Activated naive CD4-positive, alpha-beta T cell (primary cell): ENCODE measurements at places on chromosomes 11 and 22.
A peak's percentile ranks its signal among the peaks of the same experiment; 100 is the strongest.

DNA sequence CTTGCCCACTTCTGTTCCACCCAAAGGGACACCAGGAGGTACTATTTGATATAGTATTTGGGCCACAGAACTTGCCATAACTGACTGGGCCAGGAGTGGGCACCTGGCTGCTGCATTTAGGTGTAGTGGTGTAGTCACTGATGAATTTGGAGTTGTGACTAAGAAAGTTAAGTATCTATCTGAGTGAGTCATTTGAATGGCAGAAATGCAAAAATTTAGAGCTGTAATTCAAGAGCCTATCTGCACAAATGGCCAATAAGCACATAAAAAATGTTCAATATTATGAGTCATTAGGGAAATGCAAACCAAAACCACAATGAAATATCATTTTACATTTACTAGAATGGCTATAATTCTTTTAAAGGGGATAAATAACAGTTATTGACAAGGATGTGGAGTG, 14.7 kb downstream of the GLYATL2 start:
- DNase-seq: no peak

DNA sequence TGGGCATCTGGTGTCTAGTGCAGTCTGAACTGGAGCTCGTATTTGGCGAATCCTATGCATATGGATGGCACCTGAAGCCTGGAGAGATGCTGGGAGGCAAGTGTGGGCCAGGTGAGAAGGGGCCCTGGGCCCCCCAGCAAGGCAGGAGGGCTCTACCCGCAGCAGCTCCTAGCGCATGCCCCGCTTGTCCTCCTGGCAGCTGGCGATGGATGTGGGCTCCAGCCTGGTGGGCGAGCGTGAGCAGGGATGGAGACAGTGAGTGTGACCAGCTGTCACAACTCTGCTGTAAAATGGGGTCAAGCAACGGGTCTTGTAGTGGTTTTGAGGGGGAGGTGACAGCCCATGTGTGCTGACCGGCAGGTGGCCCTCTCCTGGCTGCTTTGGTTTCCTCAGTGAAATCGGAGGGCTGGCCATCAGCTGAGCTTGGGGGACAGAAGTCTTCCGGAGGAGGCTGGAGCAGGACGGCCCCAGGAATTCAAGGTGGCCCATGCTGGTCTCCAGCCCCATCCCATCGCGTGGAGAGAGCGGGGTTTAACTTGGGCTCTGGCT, 12.0 kb downstream of the FRMD8 start:
- no peak for DNase-seq

DNA sequence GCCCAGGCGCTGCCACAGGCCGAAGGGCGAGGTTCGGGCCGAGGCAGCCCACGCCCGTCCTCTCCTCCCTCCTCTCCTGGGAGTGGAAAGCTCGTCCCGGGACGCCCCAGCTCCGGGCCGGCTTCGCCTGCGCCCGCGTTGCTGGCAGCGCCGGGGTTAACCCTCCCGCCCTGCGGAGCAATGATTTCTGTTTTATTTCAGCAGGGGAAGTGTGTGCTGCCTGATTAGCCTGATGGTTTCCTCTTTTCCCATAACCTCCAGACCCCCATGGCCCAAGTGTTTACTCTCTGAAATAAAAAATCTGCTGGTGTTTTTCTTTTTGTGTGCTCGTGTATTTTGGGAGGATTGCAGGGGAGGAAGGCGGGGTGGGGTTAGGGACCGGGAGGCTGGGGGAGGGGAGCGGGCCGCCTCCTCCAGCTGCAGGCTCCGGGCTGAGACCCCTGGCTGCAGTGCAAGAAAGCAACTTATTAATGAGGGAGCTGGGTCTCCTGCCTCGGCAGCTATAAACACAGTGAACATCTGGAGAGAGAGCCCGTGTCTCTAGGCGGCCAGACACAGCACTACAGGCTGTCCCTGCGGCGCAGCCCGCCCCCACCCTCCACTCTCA, 38.6 kb downstream of the ETS1 start:
- DNase-seq: peak; percentile 15

DNA sequence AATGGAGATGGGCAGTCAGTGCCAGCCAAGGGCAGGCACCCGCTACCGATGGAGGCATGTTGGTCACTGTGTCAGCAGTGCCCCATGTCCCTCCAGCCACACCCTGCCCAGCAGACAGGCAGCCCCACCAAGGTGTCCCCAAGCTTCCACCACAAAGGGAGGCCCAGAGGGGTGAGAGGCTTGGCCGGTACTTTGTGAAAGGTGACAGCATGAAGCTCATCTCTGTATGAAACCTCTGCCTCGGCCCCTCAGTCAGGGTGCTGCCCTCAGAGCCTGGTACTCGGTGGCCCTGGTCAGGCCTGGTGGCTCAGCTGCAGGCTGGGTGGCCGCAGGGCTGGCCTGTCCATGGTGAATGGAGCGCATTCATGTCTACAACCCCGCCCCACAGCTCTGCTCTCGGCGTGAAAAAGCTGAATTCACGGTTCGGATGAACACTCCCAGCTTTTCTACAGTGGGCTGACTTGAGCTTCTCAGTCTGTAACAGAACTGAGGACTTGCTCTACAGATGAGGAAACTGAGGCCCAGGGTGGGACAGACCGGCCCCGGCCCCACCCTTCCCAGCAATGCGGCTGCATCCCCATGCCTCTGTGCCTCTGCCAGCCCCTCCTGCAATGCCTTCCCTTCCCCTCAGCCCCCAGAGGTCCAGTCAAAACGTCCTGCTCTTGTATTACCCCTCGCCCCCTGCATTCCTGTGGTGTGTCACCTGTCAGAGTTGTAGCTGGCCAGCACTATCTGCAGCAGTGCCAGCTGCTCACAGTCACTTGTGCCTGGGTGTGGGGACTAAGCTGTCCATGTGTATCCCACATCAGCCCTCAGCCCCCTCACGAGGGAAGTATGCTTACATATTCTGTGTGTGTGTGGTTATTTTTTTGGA, 27.7 kb downstream of the RSPH14 start:
- no peak for DNase-seq

DNA sequence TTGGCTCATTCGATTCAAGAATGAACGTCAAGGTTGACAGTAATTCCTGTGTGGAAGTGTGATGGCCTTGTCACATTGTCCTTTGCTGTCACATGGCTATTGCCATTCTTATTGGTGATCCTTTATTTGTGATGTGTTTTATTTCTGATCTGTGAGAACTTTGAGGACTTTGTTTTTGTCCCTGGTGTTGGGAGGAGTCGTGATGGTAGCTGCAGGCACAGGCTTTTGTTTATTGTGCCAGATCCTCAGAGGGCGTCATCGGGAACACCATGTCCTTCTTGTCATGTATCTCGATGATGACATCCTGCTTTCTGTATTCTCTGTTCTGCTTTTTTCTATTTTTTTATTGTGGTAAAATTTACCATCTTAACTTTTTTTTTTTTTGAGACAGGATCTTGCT, 5.6 kb downstream of the PICK1 start:
- no peak for DNase-seq

GRCh38 chr11:128941573-128942271, 949 bp downstream of the TP53AIP1 start:
- DNase-seq: no peak

DNA sequence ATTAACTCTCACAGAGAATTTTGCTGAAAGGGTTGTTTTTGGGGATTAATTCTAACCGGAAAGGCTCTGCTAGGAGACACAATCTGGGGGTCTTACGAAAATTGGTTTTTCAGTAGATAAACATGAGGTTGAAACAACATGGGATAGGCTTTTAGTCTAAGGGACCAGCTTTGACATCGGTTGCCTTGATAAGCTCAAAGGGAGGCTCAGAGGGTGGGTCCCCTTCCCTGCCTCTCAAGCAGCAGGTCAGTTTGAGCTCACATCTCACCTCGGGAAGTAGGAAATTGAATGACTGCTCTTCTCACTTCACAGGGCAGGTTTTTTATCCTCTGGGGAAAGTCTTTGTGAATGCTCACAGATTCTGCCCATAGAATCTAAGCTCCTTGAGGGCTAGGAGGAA, 70.2 kb upstream of the KIRREL3 start:
- DNase-seq: no peak

GRCh38 chr11:75677909-75678308, 9.1 kb upstream of the MAP6 start:
- DNase-seq: no peak

GRCh38 chr11:66115638-66116301, 45.7 kb downstream of the PACS1 start:
- DNase-seq: no peak

DNA sequence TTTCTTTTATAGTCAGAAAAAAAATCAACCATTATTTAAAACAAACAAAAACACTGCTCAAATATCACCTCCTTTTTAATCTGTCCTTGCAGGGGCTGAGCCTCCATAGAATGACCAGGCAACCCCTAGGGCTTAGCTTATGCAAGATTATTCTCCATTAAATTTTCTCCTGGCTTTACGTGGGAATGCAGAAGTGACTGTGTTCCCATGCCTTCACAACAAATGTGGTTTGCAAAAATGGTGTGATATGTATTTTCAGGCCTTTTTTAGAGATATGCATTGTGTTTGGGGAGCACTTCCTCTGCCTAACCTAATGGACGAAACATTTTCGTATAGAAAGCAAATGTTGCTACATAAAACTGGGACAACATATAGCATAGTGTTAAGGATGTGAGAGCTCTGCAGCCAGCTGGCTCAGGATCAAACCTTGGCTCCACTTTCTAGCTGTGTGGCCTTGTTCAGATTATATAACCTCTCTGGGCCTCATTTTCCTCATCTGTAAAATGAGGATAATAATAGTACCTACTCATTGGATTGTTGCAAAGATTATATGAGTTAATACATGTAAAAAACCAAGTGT, 82.6 kb downstream of the PARVA start:
- DNase-seq: no peak

DNA sequence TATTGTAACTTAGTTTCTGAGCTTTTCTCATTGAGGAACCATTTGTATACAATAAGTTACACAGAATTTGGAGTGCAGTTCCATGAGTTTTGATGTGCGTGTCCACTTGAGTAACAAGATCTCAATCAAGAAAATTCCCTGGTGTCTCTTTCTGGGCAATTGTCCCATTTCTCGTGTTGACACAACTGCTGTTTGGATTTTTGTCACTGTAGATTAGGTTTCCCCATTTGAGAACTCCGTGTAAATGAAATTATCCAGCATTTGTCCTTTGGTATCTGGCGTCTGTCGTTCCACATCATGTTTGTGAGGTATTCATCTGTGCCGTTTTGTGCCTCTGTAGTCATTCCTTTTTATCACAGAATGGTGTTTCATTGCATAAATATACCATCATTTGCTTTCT, 547.0 kb downstream of the TBC1D22A start:
- DNase-seq: no peak

- DNase-seq: no peak
These were observed 10.8 kb upstream of the TPP1 start for GRCh38 chr11:6629892-6630631.

- no peak for DNase-seq
These were observed 28.0 kb downstream of the SWAP70 start for GRCh38 chr11:9691865-9692264.

DNA sequence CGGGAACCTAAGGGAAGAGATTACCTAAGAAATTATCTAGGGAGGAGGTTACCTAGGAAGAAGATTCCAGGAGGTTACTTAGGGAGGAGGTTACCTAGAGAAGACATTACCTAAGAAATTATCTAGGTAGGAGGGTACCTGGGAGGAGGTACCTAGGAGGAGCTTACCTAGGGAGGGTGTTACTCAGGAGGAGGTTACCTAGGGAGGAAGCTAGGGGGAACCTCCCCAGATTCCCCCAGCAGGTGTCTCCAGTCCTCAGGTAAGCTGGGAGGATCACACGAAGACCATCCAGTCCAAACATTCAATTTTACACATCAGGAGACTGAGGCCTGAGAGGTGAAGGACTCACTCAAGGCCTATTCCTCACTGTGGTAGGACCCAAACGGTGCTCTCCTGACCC, 482.8 kb downstream of the TBC1D22A start:
- no peak for DNase-seq

- DNase-seq: no peak
These were observed 53.3 kb downstream of the TPBGL start for GRCh38 chr11:75293903-75294302.

DNA sequence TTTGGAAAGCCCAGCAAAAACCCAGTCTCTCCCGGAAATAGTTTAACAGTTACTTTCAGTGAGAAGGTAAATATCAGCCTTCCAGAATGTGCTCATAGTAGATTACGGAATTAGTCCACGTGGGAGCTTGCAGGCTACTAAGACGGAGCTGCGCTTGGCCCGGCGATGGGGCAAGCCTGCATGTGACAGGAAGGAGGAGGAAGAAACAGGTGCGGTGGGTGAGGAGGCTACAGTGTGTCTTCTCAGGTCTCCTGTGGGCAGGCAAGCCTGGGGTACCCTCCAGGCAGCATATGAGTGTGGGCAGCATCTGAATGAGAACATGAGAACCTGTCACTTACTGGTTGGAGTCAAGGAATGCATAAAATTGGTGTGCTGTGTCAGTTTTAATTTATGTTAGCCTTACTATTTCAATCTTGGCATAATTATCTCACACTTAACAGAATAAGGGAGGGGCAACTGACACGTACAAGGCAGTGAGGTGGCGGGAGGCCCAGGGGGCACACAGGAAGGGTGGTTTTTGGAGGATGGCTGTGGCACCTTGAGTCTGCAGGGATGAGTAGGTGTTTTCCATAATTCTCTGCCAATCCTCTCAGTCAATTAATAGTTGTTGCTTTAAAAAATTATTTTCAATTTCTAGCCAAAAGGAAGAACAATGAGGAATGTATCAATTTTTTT, 35.7 kb downstream of the CLMP start:
- no peak for DNase-seq

- no peak for DNase-seq
These were observed 29.8 kb downstream of the ANKK1 start for GRCh38 chr11:113417428-113417827.

DNA sequence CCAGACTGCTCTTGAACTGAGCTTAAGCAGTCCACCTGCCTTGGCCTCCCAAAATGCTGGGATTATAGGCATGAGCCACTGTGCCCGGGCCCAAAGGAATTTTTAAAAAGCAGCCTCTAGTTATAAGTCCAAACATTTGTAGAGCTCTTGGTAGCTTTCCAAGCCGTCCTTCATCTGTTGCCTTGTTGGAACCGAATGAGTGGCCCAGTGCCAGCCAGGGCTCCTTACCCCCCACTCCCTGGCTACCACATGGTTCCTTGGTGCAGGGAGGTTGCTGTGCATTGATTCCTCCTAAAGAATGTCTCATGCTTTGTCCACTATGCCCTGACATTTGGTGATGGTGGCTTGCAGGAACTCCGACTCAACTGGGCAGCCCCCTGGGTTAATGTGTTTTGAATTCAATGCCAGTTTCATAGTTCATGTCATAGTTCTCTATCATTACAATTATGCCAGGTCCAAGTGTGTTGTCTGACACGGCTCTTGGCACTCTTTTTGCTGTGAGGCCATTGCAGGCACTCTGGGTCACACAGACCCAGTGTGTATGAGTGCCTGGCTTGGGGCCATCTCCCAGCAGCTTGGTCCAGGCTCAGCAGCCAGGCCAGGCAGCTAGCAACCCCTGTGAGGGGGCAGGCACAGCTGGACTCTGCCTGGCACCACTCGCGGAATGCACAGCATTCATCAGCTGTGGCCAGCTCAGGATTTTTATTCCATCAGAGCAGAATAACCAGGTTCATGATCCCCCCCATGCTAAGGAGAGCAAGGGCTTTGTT, 13.3 kb upstream of the MICALL1 start:
- DNase-seq: no peak

DNA sequence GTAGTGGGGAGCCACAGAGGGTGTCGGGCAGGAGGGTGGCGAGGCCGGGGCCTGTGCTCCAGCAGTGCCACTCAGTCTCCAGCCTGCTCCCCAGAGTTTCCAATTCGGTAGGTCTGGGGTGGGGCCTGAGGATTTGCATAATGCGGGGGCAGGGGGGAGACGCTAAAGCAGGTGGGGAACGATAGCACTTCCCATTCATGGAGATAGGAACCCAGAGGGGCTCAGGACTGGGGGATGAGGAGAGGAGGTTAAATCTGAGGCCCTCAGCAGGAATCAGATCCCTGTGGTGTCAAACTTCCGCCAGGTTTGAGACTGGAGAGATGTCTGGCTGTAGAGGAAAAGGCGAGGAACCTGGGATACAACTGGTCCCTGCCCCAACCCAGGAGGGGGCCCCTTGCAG, 29.8 kb downstream of the WNT11 start:
- DNase-seq: no peak
